NCI-H1436 (cell line): ENCODE measurements at places on chromosomes 2 and 18.

DNA sequence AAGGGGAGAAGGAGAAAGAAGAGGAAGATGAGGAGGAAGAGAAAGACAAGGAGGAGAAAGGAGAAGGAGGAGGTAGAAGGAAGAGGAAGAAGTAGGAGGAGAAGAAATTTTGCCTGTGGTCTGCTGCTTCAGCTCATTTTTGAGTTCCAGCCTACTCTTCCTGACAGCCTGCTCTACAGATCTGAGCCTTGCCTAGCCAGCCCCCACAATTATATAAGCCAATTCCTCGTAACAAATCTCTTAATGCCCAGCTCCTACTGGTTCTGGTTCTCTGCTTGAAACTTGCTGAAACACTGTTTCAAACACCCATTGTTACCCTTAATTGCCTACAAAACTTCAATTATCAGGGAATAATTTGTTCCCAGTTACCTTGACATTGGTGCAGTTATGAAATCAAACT lies 1014.2 kb upstream of the CELF4 start:
- DNase-seq: no peak

DNA sequence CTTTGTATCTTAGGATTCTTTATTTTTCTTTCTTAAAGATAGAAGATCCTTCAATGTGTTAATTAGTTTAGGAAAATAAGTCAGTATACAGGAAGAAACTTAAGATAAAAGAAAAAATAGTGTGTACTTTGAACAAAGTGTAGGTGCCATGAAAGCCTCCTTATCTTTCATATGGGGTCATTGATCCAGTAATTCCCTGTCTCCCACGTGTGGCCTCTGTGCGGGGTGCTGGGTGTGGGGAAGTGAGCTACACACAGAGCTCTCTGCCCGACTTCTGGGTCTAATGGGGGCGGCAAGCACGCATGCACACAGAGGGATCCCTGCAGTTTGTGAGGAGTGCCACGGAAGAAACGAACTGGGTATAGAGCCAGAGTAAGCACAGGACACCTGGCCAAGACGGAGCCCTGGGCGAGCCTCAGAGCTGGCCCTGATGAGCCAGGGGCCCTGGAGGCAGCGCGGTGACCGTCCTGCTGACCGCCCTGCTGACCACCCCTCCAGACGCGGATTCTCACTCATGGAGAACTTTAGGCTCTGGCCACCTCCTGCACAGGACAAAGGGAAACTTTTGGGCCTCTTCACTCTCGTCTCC lies 253.5 kb downstream of the ACKR3 start:
- no peak for DNase-seq

DNA sequence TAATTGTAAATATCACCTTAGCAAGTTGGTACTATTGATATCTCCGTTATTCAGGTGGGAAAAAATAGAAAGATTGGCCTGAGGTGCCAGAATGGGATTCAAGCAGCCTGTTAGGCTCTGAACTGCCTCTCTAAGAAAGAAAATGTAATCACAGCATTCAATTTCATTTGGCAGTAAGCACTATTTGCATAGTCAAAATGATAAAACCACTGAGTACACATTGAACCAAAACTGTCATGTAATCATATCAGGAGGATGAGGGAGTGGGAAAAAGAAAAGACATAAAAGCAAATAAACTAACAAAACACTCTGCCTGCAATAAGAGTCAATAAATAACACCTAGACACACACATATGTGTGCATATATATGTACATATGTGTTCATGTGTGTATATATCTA lies 103.9 kb upstream of the TACR1 start:
- DNase-seq: no peak

- DNase-seq: no peak
Measured at GRCh38 chr2:60318544-60318943, 234.9 kb downstream of the BCL11A start.

DNA sequence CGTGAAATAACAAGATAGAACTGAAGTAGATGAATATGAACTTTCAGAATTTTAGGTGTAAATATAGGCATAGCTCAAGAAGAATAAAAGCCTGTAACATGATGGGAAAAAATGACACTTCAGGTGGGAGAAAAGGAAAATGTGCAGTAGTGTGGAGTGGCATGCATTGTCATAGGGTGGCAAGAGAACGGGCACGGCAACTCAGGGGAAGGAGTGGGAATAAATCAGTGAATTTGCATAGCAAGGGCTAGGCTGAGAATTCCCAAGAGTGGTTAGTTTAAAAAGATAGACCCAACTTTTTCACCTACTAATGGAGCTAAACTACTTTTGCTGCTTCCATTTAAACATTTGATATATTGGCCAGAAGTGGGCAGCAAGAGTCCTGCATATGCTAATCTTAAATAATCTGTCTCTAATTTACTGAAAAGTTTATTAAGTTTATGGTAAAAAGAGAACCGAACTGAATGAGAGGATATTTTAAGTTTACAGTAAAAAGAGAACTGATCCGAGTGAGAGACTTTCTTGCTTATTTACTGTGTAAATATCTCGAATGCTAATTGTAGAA lies 228.1 kb downstream of the CTNNA2 start:
- DNase-seq: no peak

DNA sequence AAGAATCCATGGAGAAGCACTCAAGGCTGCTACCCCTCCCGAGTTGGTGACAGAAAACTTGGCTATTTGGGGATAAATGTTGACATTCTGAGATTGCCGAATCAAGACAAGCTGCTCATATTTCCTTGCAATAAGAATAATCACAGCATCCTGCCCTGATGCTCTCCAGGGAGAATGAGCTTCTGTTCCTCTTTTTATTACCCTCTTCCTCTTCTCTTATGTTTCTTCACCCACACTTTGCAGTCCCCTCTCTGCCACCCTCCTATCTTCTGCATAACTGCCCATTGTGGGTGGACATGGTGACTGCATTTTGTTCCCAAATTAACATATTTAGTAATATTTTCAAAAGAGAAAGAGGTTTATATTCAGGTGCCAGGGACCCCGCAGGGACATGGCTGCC lies 11.9 kb upstream of the MSGN1 start:
- no peak for DNase-seq

DNA sequence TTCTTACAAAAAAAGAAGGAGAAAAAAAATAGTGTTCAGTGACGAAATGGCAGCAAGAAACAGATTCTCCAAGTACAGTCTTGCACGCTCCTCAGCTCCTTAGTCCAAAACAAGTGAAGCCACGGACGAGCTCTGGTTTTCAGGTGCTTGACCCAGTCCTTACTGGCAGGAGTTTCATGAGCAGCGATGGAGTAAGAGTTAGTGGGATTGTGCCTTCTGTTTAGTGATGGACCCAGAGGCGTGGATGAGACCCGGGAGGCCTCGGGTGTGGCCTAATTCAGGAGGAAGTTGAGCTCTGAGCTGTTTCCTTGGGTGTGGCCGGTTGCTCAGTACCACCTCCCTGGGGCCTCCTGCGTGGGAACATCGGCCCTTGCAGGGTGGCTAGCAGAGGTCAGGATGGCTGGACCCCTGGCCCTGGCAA lies 52.0 kb downstream of the KIF5C start:
- DNase-seq: no peak

- no peak for DNase-seq
Measured at GRCh38 chr2:44550561-44550960, 188.8 kb downstream of the CAMKMT start.

GRCh38 chr2:48483916-48484315 lies 46.0 kb upstream of the STON1 start:
- no peak for DNase-seq

GRCh38 chr2:235532307-235532706 lies 38.5 kb downstream of the AGAP1 start:
- no peak for DNase-seq

GRCh38 chr2:55843096-55843993 lies 80.2 kb downstream of the EFEMP1 start:
- DNase-seq: no peak

- DNase-seq: no peak
Measured at GRCh38 chr18:37421341-37422077, 144.1 kb downstream of the CELF4 start.

- no peak for DNase-seq
Measured at GRCh38 chr18:44957461-44957860, 276.8 kb downstream of the SETBP1 start.

DNA sequence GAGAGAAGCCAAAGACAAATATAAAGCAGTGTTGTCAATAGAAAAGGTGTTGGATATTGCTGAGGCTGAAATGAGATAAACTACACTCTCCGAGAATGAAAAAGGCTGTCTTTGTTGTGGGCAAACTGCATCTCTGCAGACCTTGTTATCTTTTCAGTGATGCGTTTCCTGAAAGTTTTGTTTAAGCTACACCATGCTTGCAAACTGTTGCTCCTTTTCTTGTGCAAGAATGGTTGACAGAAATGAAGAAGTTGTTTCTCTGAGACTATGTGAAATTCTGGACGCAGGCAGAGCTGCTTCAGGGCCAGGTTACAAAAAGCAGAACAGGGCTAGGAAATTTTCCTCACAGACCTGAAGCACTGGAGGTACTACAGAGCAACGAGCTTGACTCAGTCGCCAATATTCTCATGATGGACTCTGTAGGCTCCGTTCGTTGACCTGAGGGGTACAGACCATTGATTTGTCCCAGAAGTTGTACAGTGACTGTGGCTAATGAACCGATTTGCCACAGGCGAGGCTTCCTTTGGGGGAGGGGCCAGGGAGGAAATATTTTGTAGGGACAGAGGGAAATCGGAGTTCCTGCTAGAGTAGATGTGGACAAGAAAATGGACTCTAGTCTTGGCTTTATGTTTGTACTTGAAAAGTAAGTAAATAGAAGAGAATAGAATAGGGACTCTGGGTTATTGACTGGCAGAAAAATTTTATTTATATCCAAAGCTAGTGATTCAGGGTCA lies 3.5 kb upstream of the ATL2 start:
- no peak for DNase-seq

- no peak for DNase-seq
Measured at GRCh38 chr2:95275601-95276243, 1.5 kb downstream of the PROM2 start.

GRCh38 chr2:122112216-122113005 lies 357.0 kb downstream of the TSN start:
- DNase-seq: no peak

DNA sequence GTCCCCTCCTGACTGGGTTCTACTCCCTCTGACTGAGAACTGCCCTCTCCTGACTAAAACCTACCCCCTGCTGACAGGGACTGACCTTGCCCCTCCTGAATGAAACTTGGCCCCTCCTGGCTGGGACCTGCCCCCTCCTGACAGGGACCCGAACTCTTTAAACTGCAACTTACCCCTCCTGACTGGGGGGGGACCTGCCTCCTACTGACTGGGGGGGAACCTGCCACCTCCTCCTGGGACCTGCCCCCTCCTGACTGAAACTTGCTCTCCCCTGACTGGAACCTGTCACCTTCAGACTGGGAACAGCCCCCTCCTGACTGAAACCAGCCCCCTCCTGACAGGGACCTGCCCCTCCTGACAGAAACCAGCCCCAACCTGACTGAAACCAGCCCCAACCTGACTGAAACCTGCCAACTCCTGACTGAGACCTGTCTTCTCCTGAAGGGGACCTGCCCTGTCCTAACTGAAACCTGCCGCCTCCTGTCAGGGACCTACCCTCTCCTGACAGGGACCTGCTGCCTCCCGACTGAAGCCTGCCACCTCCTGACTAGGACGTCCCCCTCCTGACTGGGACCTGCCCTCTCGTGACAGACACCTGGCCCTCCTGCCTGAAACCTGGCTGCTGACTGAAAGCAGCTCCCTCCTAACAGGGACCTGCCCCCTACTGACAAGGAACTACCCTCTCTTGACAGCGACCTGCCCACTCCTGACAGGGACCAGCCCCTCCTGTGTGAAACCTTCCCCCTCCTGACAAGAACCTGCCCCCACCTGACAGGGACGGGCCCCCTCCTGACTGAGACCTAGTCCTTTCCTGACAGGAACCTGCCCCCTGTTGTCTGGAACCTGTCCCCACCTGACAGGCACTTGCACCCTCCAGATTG lies 87.1 kb downstream of the PXDN start:
- no peak for DNase-seq

GRCh38 chr2:144133936-144134665 lies 385.8 kb downstream of the ZEB2 start:
- no peak for DNase-seq

- DNase-seq: no peak
Measured at GRCh38 chr2:108222261-108222660, 17.5 kb upstream of the SULT1C3 start.

GRCh38 chr2:109613081-109613921 lies 465 bp downstream of the SEPTIN10 start:
- no peak for DNase-seq

DNA sequence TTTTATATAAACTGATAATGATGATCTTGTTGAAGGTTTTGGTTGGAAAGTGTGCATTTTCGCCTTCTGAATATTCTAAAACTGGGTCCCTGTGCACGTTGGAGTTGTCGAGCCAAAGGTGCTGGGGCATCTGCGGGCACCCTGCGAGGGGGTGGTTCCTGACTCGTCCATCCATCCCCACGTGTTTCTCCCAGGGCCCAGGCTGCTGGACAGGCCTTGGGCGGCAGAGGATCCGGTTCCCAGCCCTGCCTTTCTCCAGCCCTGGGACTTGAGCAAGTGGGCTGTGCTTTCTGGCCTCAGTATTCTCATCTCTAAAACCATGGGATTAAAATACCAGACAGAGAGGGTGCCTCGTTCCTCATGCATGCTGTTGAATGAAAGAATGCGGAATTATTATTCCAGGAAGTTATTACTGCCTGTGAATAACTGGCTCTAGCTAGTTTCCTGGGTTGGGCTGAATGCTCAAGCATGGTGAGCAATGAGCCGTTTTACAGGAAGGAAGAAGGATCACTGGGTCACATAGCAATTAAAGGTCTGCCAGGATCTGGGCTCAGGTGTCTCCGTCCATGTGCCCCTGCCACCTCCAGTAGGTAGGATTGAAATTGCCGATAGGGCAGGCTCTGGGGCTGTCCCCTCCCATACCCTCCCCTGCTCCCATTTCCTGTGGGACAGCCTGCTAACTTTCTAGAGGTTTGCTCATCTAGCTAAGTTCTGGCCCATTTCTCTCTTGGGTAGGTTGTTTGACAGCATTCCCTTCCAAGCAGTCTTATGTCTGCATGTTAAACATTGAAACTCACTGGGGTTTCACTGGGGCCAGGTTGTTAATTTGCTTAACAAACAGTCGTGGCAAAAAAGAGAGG lies 77.2 kb upstream of the HS6ST1 start:
- DNase-seq: no peak

GRCh38 chr2:207805566-207806226 lies 36.0 kb upstream of the FZD5 start:
- no peak for DNase-seq

- DNase-seq: no peak
Measured at GRCh38 chr2:21763501-21763900, 639.7 kb downstream of the TDRD15 start.

- no peak for DNase-seq
Measured at GRCh38 chr2:5751873-5752482, 59.8 kb downstream of the SOX11 start.
